ENCODE measurements at places on chromosomes 6 and 20.

DNA sequence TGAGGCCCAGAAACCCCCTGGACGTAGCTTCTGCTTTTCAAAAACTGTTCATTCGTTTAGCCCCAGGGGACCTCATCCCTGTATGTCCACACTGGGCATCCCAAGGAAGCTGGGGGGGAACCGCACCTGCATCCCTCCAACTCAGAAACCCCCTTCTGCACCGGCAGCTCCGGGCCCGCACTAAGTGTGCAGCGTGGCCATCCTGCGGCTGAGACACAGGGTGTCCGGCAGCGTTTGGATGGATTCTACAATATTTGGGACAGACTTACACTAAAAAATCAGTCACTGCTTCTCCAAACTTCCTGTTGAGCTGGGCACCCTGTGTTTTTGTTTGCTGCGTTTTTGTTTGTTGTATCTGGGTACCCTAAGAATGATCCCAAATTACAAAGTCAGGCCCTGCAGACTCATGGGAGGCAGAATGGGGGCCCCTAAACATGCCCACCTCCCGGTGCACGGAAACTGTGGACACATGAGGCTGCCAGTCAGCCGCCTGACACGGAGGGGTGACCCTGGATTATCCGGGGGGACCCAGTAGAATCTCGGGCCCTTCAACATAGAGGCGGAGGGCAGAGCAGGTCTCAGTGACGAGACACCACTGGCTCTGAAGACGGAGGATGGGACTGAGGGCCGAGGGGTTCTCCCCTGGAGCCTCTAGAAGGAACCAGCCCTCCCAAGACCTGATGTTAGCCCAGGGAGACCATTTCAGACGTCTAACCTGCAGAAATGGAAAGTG lies 88.2 kb upstream of the BHLHE23 start:
- DNase-seq, result no peak

GRCh38 chr6:21537637-21538036 lies 55.9 kb upstream of the SOX4 start:
- DNase-seq, result no peak

DNA sequence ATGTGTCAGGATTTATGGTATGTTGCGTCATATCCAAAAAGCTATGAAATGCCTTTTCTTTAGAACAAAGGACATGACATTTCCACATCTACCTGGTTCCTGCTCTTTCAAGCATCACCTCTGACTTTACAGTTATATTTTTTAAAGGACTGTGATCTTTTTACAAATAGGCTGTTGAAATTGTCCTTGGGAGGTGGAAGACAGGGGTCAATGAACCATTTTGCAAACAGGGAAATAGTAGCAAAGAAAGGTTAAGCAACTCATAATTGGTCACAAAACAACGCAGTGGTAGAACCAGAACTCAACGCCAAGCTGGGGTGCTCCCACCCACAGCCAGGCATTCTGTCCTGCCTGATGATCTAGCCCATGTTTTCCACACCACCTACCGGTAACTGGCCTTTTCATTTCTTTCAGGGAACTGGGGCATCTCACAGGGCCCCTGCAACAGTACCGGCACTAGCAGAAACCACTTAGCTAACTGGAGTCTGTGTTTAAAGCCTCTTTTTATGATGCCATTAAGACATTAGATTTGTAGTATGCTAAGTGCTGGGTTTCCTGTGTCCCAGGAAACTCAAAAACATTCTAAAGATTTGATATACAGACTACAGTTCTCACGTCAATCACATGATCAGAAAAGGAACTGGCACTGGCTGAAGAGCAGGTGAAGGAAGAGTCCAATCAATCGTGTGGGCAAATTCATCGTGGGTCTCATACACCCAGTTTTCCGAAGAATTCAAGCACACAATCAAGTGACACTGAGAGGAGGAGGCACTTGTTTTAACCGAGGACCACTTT lies 13.9 kb downstream of the ZNF217 start:
- DNase-seq, result no peak

DNA sequence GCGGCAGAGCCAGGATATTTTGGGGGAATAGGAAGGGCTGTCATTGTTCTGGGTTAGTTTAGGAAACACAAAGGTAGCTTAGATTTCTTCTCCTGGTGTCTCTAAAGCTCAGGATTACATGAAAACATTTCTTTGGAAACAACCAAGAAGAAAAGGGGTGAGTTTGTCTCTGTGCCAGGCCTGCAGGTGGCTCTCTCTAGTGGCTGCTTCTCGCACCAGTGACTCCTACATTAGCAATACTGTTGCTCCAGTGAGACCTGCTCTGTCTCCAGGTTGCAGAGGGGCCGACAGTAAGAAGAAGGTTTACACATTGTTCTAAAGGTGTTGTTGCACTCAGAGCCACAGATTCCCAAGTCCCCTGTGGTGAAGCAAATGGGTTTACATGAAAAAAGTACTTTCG lies 104.6 kb upstream of the GLP1R start:
- DNase-seq, result no peak

- no peak for DNase-seq
Measured at GRCh38 chr6:4802312-4802935, 26.2 kb downstream of the CDYL start.

Measured in NCI-H1694 (cell line).